A172 (cell line): ENCODE measurements at places on chromosomes 2 and 18. TPM values are rescaled to one million over a fixed set of nuclear protein-coding genes. Genes with fewer than 3 reads are reported as not detected.

DNA sequence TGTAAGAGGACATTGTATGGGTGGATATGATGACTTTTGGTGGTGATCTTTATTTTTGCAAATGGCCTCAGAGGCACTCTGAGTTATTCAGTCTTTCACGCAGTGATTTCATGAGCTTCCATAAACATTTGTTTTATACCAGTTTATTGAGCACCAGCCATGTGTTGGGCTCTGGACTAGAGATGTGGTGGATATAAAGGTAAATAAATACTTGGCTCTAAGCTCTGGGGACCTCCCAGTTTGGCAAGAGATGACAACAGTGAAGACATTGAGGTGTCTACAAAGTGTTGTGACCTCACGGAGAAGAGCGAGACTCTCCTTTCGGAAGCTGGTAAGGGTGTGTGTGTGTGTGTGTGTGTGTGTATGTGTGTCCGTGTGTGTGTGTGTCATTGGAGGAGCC lies 146.4 kb downstream of the TANC1 start:
- DNase-seq = no peak

GRCh38 chr2:61363580-61363979 lies 107.3 kb downstream of the USP34 start:
- DNase-seq = no peak

DNA sequence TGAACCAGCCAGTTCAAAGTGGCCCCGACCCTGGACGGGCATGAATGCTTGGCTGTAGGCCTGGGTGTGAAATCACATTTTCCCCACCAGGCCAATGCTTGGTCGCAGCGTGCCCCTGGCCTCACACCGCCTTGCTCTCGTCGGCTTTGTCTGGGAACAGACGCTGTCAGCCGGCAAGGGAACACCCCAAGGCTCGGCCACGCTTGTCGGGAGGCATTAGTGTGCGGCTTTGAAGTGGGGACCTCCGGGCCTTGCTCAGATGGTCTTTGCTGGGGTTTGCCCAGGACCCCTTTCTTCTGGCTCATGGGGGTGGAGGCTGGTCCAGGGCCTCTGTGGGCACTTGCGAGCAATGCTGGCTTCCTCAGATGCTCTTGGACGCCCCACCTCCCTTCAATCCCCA lies 79.1 kb downstream of the INHBB start:
- no peak for DNase-seq

- DNase-seq = peak; percentile 54
These were observed 111.3 kb downstream of the ESCO1 start for GRCh38 chr18:21489119-21489750.

DNA sequence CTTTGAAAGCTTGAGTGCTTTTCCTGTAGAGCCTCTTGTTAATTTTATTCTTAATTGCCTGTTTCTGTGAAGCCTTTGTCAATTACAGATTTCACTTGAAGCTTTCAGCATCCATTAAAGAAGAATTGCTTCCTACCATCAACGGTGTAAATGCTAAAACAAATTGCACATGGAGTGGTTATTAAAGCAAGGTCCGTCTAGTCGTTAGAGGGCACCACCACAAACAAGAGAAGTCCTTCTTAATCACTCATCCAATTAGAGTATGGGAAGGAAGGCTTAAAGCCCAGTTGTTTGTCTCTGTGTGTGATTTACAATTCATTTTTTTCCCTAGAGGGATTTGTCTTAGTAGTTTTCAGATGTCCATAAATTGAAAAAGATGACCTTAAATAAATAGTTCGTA lies 1.6 kb downstream of the KCNJ3 start:
- no peak for DNase-seq

Gene EVA1A
- 24.6 and 38.3 TPM in 2 replicates for total RNA-seq

- DNase-seq = no peak
These were observed 15.8 kb downstream of the PASK start for GRCh38 chr2:241133436-241133820.

DNA sequence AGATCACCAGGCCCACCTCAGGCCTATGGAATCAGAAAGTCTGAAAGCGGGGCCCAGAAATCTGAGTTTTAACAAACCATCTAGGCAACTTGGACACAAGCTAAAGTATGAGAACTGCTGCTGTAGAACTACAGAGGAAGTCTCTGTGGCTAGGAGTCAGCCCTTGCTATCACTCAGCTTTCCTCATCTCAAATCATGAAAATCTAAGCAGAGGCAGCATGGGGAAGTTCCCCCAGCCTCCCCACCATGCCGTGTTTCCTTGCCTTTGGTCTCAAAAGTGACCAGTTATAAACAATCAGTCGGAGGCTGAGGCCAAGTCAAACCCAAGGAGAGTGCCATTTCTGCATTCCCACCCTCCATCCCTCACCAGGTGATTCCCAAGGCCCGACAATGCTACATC lies 404.7 kb downstream of the BCL11A start:
- DNase-seq = no peak

Gene FOSL2
- total RNA-seq = 36.1 and 39.7 TPM in 2 replicates

Gene SLC39A6
- total RNA-seq = 139 and 176 TPM in 2 replicates

- DNase-seq = no peak
These were observed 231.1 kb upstream of the AGAP1 start for GRCh38 chr2:235262750-235263149.

GRCh38 chr2:63051795-63052333 lies 1.2 kb downstream of the OTX1 start:
- DNase-seq = no peak

DNA sequence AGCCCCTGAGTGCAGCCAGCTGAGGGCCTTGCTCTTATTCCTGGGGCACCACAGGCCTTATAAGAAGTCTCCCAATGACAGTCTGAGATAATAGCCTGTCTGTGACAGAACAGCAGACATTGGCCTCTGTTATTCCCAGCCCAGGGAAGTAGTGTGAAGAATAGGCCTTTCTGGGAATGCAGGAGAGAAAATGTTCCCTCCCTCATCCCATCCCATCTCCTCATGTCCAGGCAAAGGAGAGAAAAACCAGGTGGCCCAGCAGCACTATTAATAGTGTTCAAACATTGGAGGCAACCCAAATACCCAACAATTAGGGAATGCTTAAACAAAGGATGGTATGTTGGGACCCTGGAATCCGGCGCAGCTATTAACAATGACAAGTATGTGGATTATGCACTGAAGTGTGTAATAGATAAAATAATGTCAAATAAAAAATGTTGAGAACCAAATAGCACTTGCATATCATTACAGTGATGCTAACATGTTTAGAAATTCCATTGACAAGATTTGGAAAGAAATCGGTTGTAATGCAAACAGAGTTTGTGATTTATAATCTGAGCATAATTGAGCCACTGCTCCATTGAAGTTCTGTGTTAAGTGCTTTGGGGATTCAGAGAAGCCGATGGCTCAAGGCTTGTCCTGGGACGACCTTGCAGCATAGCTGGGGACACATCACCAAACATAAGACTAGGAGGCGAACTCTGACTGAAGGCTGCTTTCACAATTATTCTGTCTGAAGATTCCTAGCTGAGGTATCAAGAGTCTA lies 69.3 kb downstream of the LBH start:
- peak; percentile 80 for DNase-seq

DNA sequence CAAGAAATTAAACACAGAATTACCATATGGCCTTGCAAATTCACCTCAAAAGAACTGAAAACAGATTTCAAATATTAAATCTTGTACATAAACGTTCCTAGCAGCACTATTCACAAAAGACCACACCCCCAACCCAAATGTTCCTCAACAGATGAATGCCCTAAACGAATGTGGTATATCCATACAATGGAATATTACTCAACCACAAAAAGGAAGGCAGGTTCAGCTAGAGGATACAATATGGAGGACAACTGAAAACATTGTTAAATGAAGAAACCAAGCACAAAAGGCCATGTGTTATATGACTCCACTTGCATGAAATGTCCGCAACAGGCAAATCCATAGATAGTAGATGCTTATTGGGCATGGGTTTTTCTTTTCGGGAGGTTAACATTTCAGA lies 61.7 kb downstream of the PPP4R1 start:
- DNase-seq = no peak

DNA sequence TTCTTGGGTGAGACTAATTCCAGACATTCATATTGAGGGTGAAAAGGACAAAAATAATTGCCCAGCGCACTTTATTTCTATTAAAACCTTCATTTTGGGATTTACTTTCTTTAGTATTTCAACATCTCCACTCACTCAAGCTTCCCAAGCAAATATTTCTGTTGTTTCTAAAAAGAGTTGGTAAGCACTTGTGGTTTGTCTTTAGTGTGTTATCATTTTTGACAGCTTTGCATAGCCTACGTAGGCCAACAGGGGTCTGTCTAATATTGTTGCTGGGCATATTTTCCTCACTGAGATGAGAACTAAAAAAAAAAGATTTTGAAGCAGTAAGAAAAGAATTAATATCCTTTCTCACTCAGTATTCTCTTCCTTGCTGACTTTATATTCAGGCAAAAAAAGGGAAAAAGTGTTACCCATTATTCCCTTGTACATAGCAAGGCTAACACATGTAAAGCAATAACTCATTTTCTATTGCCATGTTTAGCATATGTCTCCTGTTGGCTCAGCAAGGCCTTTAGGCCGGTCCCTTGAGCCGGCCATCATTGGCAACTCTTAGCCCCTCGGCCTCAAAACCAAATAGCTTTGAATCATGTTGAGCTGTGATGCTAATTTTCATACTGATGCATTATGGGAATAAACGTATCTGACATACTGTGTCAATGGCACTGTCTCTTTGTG lies 494.2 kb downstream of the ARHGAP15 start:
- no peak for DNase-seq

DNA sequence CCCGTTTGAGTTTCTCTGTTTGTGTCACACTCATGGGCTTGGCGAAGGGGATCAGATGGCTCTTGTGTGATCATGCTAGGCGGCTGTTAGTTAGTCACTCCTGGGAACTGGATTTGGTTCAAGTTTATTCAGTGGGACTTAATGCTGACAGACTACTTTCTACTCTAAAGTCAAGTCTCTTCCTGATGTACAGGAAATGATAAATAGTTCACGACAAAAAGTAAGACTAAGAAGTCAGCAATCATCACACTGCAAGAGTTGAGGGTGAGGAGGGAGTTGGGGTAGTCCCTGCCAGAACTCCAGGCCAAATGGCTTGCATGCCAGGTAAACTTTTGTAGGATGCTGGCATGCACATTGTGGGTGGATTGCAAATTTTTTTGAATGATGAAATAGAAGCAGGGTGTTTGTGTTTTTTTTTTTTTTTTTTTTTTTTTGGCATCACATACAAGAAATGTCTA lies 25.1 kb upstream of the CCL20 start:
- DNase-seq = peak; percentile 27

- no peak for DNase-seq
These were observed 377.1 kb upstream of the HS6ST1 start for GRCh38 chr2:128695646-128696220.

DNA sequence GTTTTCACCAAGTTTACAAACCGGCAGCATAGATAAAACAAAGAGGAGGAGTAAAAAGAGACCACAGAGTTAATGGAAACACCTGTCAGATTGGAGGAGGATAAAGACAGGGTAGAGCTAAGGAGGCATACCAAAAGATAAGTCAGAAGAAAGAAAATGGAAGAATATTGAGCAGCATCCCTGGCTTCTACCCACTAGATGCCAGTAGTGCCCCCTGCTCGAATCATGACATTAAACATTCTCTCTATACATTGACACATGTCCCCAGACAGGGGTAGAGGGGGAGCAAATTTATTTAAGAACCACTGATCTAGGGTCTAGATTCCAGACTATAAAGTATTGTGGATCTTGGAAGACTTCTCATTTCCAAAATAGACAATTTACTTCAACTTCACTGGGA lies 159.8 kb upstream of the ETAA1 start:
- no peak for DNase-seq

DNA sequence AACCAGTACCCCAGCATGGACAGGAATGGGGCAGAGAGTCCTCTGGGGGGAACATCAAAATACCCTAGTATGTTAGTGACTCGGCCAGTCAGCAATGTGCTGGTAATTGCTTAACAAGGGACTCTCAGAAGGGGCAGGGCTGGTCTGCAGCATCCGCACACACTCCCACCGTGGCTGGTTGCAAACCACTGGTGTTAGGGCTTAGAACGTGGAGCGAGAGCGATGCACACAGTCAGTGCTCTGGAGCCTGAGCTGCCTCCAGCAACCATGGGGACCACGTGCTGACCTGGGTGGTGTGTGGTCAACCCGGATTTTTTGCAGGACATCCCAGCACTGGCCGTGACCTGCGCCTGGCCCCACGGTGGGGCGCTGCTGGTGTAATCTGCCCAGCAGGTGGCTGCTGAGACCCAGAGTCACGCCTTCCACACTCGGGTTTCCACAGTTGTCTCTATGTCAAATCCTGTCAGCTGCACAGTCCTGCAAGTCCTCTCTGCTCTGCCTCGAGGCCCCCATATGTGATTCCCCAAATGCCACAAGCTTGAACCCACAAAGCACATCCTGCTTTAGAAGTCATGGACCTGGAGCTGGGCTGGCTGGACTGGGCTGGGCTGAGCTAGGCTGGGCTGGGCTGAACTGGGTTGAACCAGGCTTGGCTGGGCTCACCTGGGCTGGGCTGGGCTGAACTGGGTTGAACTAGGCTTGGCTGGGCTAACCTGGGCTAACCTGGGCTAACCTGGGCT lies 50.6 kb upstream of the GPC1 start:
- no peak for DNase-seq

- DNase-seq = peak; percentile 97
These were observed 651.9 kb downstream of the SLC4A3 start for GRCh38 chr2:220279372-220279771.

Gene SOCS6
- 22.7 and 27.4 TPM in 2 replicates for total RNA-seq

Gene CHRNG
- not detected in 2 replicates for total RNA-seq

DNA sequence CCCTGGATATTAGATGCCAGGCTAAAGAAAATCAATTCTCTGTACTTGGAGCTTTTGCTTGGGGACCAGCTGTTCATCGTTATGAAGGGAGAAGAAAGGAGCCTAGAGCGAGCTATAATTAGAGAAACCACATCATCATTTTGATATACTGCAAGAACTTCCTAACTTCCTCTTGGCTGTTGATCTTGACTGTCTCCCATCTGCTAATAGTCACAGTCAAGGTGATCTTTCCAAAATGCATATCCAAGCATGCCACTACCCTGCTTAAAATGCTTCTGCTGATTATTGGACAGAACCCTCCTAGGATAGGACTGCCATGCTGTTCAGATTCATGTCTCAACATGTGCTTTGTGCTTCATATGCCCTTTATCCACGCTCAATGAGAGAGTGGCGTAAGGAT lies 54.8 kb downstream of the RAPGEF4 start:
- DNase-seq = no peak

Gene PRKAG3
- total RNA-seq = not detected in 2 replicates

- DNase-seq = no peak
These were observed 51.0 kb downstream of the CPO start for GRCh38 chr2:206990360-206990759.

Gene OSR1
- total RNA-seq = 6.3 and 8.1 TPM in 2 replicates

Gene ABCG5
- not detected in 2 replicates for total RNA-seq

Gene PLA2R1
- 1.7 and 2.5 TPM in 2 replicates for total RNA-seq
